ENCODE measurements at places on chromosomes 2 and 18.

DNA sequence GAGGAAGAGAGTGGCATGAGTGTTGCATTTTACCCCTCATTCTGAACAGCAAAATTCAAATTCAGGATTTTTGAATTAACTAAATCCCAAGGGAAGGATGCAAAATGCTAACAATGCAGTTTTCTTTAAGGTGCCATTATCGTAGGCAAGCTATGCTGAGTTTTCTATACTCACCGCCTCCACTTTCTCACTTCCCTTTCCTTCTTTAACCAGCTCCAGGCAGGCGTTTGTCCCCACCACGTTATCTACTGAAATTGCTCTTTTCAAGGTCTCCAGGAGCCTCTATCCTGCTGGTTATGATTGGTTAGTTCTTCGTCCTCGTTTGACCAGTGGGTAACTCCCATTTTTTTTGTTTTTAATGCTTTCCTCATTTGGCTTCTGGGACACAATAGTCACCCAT lies 1.8 kb upstream of the CPO start:
- DNase-seq = no peak

DNA sequence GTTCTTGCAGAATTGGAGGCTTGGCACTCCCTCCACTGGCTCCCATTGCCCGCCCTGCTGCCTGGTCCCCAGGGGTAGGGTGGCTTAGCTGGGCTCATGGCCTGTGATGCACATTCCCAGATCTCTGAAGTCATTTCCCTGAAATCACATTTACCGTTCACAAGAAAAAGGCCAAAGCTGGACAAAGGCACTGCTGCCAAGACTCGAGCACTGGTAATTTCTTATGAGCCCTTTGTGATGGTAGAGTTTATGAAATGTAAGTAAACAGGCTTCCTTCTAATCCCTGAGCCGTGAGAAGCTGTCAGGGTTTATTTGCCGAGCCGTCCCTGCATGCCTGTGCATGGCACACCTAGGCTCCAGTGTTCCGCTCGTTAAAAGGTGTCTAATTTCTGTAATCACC lies 247.2 kb upstream of the EPAS1 start:
- DNase-seq = no peak

DNA sequence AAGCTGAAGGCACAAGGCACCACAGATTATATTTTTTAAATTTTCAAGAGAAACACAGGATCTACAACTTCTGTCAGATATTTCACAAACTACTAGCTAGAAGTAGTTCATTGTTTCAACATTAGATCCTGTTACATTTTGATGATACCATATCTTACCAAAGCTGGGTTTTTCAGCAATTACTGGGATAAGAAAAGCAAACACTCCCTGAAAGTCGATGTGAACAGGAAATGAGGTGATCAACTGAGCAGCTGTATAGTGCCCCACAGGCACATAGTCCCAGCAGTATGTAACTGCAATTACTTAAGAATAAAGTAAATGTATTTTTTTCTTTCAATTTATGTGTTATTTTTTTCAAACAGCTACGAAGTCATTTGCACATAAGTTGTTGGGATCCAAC lies 103.5 kb downstream of the DNER start:
- no peak for DNase-seq

DNA sequence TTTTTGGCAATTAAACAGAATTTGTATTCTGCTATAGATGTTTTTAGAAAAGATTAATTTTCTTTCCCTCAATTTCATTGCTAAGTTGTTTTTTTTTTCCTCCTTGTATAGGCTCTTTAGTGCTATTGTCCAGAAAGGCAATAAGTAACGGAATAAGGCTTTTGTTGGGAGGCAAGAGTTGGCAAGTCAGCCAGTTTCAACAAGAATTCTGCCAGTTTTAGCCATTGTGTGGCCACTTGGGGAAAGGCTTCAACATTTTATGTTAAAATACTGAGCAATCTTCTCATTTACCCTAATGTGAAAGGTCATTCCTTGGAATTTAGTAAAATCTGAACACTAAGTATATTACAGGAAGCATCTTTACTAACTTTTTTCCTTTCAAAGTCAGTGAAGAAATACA lies 9.6 kb downstream of the CALCRL start:
- DNase-seq = no peak

- no peak for DNase-seq
Measured at GRCh38 chr18:33355263-33355662, 85.3 kb downstream of the CCDC178 start.

GRCh38 chr2:88199912-88200682 lies 30.0 kb downstream of the THNSL2 start:
- no peak for DNase-seq

GRCh38 chr2:226877491-226877890 lies 41.6 kb downstream of the RHBDD1 start:
- no peak for DNase-seq

- DNase-seq = no peak
Measured at GRCh38 chr2:240343548-240343947, 91.9 kb upstream of the GPC1 start.

Measured in NCI-H510A treated with DMSO at 0.1 percent for 48 hours (cell line).